ENCODE measurements at places on chromosomes 4 and X. TPM values are rescaled to one million over a fixed set of nuclear protein-coding genes. Genes with fewer than 3 reads are reported as not detected.

SAT1 gene
- total RNA-seq, result 312 TPM

MMGT1 gene
- 37.0 TPM for total RNA-seq

BBS7 gene
- 3.8 TPM for total RNA-seq

MCF2 gene
- total RNA-seq, result 0.89 TPM

UGT8 gene
- total RNA-seq, result 0.11 TPM

FGD1 gene
- total RNA-seq, result 0.06 TPM

JCHAIN gene
- total RNA-seq, result 2.7 TPM

CXCR3 gene
- total RNA-seq, result 19.5 TPM

PF4V1 gene
- total RNA-seq, result not detected

SLITRK4 gene
- total RNA-seq, result not detected

GNRHR gene
- not detected for total RNA-seq

All from CD4-positive, alpha-beta T cell (primary cell).